ENCODE measurements at places on chromosomes 7 and 10.
A peak's percentile ranks its signal among the peaks of the same experiment; 100 is the strongest.

GRCh38 chr7:151631570-151631952, 111.9 kb upstream of the RHEB start:
- peak; percentile 15 for ATAC-seq

GRCh38 chr10:10361301-10361885, 656.3 kb upstream of the CELF2 start:
- no peak for ATAC-seq

- no peak for ATAC-seq
These were observed 1.5 kb upstream of the MYL10 start for GRCh38 chr7:101630591-101630990.

GRCh38 chr7:70557338-70557737, 574.6 kb upstream of the GALNT17 start:
- ATAC-seq, result no peak

GRCh38 chr7:42236976-42237810, at the start of gene GLI3:
TSS of gene GLI3 (minus strand) at chr7:42237209. CDS start at chr7:42223253, 13,956 bp downstream.
- ATAC-seq, result peak; percentile 81

GRCh38 chr10:131131726-131132591, 179.6 kb downstream of the TCERG1L start:
- ATAC-seq, result no peak

DNA sequence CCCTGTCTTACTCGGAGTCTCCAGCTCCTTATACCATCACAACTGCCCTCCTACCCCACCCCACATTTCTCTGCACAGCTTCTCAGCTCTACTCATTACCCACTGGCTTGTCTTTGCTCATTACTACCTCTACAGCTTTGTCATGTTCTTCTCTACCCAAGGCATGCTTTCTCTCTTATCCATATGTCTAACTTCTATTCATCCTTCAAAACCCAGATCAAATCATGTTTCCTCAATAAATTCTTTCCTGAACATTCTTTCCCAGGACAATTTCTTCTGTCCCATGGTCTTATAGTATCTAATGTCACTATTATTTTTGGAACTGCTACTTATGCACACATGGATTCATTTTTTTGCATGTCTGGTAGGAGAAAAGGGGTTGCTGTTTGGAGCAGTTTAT, 231.4 kb downstream of the PTEN start:
- ATAC-seq, result no peak

DNA sequence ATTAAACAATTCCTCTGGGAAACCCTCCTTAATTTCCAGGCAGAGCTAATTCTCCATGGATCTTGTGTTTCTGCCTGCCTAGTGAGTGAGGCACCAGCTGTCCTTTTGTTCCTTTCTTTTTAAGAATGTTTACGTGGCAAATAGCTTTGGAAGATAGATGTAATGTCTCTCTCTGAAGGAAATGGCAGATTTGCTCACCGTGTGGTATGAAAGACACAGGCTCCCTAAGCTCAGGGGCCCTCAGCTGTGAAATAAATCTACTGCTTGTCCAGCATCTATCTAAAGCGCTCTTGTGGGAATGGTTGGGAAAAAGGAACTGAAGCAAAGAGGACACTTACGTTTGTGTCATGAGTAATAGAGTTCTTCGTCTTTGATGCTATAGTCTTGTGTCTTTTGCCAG, 64.6 kb downstream of the FAS start:
- no peak for ATAC-seq

- no peak for ATAC-seq
These were observed 34.6 kb upstream of the TPST1 start for GRCh38 chr7:66170309-66171231.

- peak; percentile 86 for ATAC-seq
These were observed 55.2 kb downstream of the FHIP2A start for GRCh38 chr10:114876602-114877300.

DNA sequence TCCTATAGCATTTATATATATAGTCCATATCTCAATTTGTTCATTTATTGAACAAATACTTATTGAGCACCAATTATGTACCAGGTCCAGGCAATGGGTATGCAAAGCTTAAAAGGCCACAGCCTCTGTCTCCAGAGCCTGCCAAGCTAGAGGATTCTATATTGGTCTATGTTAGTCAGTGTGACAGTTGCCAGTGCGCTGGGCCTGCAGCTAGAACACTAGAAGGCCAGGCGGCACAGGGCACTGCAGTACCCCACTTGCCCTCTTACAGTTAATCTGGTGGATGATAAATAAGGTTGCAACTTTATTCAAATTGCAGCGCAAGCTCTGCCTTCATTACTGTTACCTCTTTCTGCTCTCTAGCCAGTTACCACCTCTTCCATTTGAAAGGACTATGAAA, 68.8 kb downstream of the PPP1R3C start:
- no peak for ATAC-seq

GRCh38 chr7:55723621-55723941, 139.0 kb downstream of the SEPTIN14 start:
- ATAC-seq, result no peak

GRCh38 chr7:37558320-37559096, 109.8 kb upstream of the ELMO1 start:
- no peak for ATAC-seq

DNA sequence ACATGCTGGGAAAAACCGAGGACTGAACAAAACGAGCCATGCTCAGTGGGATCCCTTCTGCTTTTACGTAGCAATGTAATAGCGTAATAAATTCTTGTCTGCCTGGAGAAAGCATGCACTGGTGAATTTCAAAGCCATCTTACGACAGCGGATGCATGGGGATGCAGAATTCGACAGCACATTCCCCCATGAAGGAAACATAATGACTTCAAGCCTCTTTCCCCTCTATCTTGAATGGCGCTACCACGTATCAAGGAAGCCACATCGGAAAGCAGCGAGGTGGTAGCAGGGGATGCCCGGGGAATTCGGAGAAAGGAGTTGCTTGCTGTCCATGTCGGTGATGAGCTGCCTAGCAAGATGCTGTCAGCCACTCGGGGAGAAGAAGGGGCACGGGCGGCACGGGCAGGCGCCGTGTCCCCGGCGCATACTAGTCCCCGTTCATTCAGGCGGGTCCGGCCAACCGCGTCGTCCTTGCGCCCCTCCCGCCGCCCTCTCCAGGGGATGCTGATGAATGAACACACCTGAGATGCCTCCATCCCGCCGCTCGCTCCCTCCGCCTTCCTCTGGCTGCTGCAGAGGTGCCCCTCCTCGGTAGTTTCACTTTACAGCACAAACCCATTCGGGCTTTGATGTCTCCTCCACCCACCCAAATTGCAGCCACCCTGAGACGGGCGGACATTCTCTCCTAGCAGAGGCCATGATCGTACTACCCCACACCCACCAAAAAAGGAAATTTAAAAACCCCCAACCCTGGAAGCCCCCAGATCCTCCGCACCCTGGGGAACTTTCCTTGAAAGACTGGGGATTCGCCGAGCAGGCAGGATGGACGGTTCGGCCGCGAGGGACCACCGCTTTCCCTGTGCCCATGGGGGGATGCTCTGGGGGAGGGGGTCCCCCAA, 644 bp downstream of the SORBS1 start:
- peak; percentile 35 for ATAC-seq

GRCh38 chr7:107100824-107101223, 56.3 kb downstream of the PRKAR2B start:
- no peak for ATAC-seq

- no peak for ATAC-seq
These were observed 209.2 kb upstream of the LRRN3 start for GRCh38 chr7:110881721-110882120.

- peak; percentile 66 for ATAC-seq
These were observed 1.1 kb downstream of the NANOS1 start for GRCh38 chr10:119030421-119031250.

All from activated T-helper 17 cell treated with anti-CD3 and anti-CD28 coated beads, Interleukin-2, amount 50 U/mL, for 72 hours (primary cell).